Globus pallidus (tissue), 1 donor: ENCODE measurements at places on chromosomes 6 and 20.

- DNase-seq, result no peak
These were observed 45.2 kb downstream of the KIF16B start for GRCh38 chr20:16528078-16528477.

- DNase-seq, result no peak
These were observed 535.4 kb downstream of the HACE1 start for GRCh38 chr6:104324301-104324700.

DNA sequence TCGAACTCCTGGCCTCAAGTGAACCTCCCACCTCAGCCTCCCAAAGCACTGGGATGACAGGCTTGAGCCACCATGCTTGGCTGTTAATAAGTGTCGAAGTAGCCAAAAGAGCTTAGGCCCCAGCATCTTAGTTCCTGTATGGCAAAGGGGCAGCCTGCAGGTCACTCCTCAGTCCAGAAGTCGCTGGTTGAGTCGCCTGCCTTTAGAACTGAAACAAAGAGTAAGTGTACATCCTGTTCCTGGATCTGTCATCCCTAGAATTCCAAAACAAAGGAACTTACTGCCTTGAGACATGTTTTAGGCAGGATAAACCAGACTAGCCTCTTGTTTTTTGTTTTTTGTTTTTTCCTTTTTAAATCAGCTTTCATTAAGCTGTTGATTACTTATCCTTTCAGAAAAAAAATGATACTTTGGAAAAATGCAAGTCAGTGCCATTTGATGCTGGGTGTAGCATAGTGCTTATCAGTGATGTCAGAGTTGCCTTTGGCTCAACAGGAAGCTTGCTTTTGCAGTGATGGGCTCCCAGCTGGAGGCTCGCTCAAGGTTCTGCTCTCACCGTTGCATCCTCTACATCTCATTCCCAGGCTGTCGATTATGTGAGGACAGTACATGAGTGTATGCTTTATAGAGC, 9.0 kb downstream of the ACTR5 start:
- no peak for DNase-seq

- DNase-seq, result no peak
These were observed 2.3 kb downstream of the NEU1 start for GRCh38 chr6:31860349-31860748.

- no peak for DNase-seq
These were observed 1.7 kb upstream of the TMEM170B start for GRCh38 chr6:11535801-11536230.

- DNase-seq, result no peak
These were observed 1.1 kb downstream of the CENPB start for GRCh38 chr20:3785240-3786125.

DNA sequence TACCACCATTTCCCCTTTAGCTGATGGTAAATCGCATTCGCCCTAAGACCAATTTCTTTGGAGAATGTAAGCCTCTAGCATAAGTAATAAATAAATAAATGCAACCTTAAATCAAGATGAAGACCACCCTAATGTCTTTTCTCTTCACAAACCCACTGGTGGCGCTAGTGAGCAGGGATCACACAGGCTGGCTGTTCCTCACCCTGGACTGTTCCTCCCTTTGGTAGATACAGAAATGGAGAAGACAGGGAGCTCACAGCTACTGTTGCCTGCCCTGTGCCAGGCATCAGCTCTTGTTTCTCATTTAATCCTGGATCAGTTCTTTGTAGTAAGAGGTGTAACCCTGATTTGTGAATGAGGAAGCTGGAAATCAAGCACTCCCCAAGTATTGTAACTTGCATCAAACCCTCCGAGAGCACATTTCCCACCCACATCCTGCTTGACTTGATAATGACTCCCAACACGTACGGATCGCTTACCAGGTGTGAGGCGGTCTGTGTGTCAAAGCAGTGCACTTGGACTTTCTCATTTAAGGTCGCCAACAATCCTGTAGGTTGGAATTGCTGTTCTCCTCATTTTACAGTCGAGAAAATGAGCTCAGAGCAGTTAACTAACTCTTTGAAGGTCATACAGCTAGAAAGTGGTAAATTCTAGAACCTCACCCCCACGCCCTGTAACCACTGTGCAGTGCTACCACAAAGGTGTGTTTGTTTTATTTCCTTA, 236.1 kb downstream of the TSHZ2 start:
- DNase-seq, result no peak

- DNase-seq, result no peak
These were observed 43.5 kb downstream of the FAM184A start for GRCh38 chr6:119034827-119035458.

- no peak for DNase-seq
These were observed 272.6 kb downstream of the QKI start for GRCh38 chr6:163687075-163687474.

DNA sequence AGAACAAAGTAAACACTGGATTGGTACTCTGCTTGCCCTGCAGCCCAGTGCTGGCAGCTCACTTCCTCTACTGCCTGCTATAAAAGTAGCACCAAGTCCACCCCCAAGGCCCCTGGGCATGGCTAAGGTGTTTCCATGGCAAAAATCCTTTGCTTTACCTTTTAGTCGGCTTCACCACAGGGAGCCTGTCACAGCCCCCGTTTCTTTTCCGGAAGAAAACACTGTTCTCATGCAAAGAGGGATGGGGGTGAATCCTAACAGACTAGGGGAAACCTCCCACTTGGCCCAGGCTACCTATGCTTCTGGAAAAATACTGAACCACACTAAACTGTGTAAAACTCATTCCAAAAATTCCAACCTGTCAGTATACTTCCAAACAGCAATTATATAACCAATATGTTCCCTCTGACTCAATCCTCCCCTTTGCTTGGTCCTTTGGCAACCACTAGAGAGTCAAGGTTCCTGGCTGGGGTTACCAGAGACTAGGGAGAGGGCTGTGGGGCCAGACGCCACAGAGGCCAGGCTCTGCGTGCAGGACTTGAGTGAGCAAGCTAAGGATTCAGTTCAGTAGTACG, 16.1 kb downstream of the PPIL1 start:
- no peak for DNase-seq

- DNase-seq, result no peak
These were observed 6.0 kb upstream of the PTK7 start for GRCh38 chr6:43070028-43070632.

DNA sequence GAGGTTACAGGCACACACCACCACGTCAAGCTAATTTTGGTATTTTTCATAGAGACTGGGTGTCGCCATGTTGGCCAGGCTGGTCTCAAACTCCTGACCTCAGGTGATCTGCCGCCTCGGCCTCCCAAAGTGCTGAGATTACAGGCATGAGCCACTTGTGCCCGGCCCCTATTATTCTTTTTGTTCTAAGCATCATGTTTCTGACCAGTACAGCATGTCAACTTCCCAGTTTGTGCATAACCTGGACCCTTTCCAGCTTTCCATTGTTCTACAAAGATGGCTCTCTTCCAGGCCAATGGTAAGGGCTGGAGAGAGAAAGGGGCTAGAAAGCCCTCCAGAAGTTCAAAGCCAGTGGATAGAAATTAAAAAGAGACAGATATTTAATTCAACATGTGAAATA, 91.3 kb upstream of the TNFAIP3 start:
- peak; percentile 20 for DNase-seq

- DNase-seq, result no peak
These were observed 4.6 kb upstream of the RGS17 start for GRCh38 chr6:153135681-153136080.

- DNase-seq, result no peak
These were observed 49.1 kb upstream of the PLCB4 start for GRCh38 chr20:9019833-9020232.

DNA sequence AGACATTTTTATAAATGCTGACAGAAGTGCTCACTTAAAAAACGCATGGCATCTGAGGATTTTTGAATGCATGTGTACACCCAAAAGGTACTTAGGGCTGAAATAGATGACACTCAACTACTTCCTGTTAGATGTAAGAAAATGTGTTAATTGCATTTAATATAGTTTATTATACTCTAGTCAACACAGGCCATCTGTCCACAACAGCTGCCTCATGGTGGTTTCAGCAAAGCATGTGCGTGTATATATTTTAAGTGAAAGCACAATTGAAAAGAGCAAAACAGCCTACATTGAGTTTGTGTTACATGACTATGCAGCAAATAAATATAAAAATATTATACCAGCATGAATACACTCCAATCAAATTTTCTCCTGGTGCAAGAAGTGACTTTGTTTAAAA, 1233.0 kb upstream of the EYS start:
- DNase-seq, result no peak

- DNase-seq, result no peak
These were observed 761.3 kb downstream of the HDGFL1 start for GRCh38 chr6:23330632-23331031.

GRCh38 chr6:158237656-158238055, 69.5 kb downstream of the GTF2H5 start:
- no peak for DNase-seq

DNA sequence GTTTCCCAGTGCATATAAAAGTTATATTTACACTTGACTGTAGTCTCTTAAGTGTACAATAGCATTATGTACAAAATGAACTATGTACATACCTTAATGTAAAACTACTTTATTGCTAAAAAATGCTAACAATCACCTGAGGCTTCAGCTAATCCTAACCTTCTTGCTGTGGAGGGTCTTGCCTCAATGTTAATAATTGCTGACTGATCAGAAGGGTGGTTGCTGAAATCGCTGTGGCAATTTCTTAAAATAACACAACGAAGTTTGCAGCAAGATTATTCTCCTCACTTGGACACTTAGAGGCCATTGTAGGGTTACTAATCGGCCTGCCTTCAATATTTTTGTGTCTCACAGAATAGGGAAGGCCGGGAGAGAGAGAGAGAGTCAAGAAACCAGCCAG, 24.7 kb upstream of the MICB start:
- DNase-seq, result no peak

GRCh38 chr6:132931313-132931712, 116.9 kb downstream of the RPS12 start:
- no peak for DNase-seq

DNA sequence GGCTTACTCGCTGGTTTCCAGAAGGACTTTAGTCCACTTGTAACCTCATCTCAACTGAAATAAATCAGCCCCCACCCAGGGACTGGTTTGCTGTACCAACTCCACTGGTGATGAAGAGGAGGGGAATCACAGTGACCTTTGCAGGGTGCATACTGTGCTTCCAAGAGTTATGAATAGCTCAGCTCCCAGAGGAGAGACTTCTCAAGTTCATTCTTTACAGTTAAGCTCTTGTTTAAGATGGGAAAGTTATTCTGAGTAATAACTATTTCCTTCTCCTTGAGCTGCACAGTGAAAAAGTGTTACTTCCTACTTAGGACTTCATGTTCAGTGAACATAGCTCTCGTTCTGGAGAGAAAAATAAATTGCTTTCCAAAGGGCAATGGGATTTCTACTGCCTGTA, 166.5 kb upstream of the ECI2 start:
- no peak for DNase-seq

DNA sequence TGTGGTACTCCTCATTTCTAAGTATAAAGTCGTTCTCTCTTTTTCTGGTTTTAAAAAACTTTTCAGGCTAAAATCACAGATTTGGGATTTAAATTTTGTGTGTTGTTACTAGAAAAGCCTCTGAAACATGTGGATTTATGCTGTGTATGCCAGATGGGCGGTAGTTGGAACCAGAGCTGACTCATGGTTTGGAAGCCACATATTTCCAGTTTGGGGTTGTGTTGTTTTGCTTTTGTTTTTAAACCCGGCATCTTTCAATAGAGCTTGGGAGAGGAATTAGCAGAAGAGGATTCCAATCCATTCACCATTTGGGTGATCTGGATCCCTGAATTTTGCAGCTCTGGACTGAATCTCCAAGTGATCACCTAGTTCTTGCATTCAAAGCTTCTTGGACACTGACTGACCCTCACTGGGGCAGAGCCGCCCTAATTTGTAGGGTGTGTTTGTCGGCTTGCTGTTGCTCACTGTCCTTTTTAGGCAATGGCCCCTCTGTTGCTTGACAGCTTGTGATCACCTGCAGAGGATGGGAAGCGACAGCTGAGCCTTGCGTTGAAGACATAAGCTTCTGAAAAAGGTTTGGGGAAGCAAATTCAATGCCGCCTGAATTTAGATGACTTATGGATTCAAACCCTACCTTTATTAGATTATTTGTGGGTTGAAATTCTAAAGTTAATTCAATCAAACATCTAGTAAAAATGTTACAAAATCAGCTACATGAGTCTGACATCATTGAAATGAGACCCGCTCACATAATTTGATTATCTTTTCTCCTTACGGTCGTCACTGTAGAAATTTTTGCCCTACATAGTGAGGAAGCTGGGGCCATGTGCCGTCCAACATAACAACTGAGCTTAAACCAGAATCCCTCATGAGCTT, 79.9 kb upstream of the CD83 start:
- DNase-seq, result no peak

DNA sequence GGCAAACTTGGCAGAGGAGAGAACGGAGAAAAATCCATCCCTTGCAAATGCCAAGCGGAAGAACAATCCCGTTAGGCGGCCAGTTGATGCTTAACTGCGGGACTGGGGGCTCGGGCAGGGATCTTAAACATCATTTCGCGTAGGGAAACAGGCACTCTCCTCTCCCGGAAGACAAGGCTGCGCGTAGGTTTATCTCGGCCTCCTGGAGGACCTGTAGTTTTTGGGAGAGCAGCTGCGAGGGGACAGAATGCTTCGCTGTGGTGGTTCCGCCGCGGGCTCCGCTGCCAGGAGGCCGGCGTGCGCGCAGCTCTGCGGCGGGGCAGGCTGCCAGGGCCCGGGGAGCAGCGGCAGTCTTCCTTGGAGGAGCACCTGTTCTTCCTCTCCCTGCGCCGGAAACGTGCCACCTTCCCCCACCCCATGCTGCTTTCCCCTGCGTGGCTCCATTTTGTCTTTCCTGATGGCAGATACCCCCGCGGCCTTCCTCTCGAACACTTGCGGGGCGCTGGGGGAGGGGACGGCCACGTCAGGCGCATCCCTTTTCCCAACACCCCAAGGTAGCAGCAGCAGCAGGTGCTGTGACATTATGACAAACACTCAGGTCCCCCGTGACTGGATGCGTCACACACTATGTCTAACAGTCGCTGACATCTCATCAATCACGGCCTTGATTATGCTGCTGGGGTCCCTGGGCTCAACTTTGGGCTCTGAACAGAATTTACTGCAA, 230.7 kb upstream of the BTBD3 start:
- peak; percentile 16 for DNase-seq

DNA sequence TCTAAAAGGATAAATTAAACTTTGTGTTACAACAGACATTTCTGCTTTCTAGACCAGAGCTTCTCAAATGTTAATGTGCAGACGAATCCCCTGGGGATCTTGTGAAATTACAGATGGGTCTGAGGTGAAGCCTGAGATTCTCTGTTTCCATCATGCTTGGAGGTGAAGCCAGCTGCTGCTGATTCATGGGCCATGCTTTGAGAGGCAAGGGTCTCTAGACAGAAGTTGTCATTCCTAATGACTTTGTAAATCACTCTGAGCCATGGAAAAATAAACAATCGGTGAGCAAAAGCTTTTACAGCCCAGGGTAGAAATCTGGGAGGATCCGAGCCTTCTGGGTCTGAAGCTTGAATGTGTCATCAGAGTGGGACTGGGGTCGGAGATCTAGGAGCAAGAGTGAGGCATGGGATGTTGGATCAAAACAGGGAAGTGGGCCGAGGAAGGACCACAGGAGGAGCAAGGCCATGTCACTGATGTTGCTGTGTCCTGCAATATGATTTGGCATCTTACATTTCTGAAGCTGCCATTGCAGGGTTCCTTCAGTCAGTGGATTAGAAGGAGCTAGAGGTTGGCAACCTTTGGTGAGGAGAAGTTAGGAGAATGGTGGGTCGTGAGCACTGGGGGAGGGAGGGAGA, 77.3 kb downstream of the TRMT11 start:
- DNase-seq, result no peak

GRCh38 chr6:35977308-35977707, 47.1 kb downstream of the SLC26A8 start:
- DNase-seq, result no peak
